ENCODE measurements at places on chromosomes 16 and 17.

DNA sequence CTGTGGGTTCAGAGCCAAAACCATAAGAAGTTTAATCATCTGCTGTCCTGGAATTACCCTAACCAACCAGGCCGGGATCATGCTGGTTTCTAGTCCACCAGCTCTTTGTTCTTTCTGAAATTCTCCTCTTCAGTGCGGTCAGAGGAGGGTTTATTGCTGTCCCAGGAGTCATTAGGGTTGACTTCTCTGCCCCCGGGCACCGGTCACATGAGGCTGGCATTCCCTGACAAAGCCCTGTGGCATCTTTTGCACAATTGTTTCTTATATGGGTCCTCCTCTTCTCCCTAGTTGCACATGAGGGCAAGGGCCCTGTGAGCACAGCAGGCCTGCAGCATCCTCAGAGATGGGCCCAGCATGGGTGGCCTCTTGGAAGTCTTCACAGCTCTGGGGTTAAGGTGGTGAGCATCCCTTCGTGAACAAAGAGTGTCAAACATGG, 243.9 kb downstream of the IRF8 start:
- DNase-seq = no peak

GRCh38 chr16:53626811-53627210, 76.8 kb downstream of the RPGRIP1L start:
- no peak for DNase-seq

GRCh38 chr16:47045459-47045858, 72.0 kb upstream of the DNAJA2 start:
- DNase-seq = no peak

GRCh38 chr16:64013856-64014255, 1108.0 kb downstream of the CDH11 start:
- DNase-seq = no peak

DNA sequence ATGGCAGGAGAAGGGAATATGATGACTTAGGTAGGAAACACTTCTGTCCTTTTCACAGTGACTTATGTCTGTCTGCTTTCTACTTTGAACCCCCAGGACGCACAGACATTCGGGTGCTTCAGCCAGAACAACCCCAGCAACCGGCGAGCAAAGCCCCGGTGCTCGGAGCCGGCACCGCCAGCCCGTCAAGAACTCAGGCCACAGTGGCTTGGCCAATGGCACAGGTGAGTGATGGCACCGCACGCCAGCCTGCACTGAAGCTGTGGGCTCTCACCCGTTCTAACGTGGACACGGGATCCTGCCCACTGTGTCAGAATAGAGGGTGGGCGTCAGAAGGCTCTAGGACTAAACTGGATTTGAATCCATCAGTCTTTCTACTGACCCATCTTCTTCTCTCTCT, 79.4 kb upstream of the CLEC18A start:
- DNase-seq = no peak

DNA sequence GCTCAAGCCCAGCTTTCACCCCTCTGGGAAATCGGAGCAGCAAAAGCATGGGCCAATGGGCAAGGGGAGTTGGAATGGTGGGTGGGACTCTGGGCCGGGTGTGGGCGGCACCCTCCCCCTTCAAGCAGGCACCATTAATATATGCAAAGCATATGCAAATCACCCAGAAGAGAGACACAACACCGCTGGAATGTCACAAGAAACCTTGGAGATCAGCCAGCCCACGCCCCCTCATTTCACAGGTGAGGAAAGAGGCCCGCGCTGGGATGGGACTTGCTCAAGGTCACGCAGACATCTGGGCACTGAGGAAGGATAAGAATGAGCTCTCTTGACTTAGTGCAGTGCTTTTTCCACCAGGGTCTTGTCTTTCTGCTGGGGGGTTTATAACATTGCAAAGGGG, 4.8 kb downstream of the SRCIN1 start:
- no peak for DNase-seq

GRCh38 chr16:81879625-81880024, 100.5 kb downstream of the PLCG2 start:
- no peak for DNase-seq

GRCh38 chr16:12617401-12617819, 186.3 kb downstream of the CPPED1 start:
- DNase-seq = no peak

GRCh38 chr17:67488161-67488560, 111.1 kb downstream of the PITPNC1 start:
- DNase-seq = no peak

All from activated gamma-delta T cell treated with anti-CD3 and anti-CD28 coated beads, Interleukin-2, amount 50 U/mL, for 16 hours (primary cell).